GM04503 (cell line): ENCODE measurements at places on chromosomes 2 and 18.

DNA sequence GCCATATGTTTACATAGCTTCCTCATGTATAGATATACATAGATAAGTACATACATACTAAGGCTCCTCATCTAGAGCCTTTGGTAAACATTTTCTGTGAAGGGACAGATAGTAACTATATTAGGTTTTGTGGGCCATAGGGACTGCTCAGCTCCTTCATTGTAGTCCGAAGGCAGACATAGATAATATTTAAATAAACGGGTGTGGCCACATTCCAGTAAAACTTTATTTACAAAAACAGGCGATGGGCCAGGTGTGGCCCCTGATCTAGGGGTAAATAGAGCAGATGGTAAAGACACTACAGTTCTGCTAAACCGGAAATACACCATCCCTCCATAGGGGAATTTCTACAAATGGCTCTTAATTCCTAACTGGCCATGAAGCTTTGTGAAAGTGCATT is 7.3 kb downstream of the COQ10B start:
- no peak for DNase-seq

- DNase-seq = no peak
These were observed 115.5 kb upstream of the CYP26B1 start for GRCh38 chr2:72263043-72263775.

GRCh38 chr2:25410370-25410769 is 68.6 kb upstream of the DNMT3A start:
- DNase-seq = no peak

GRCh38 chr2:75627902-75628504 is 18.6 kb upstream of the MRPL19 start:
- no peak for DNase-seq

GRCh38 chr2:134591526-134591925 is 127.3 kb downstream of the TMEM163 start:
- DNase-seq = no peak

DNA sequence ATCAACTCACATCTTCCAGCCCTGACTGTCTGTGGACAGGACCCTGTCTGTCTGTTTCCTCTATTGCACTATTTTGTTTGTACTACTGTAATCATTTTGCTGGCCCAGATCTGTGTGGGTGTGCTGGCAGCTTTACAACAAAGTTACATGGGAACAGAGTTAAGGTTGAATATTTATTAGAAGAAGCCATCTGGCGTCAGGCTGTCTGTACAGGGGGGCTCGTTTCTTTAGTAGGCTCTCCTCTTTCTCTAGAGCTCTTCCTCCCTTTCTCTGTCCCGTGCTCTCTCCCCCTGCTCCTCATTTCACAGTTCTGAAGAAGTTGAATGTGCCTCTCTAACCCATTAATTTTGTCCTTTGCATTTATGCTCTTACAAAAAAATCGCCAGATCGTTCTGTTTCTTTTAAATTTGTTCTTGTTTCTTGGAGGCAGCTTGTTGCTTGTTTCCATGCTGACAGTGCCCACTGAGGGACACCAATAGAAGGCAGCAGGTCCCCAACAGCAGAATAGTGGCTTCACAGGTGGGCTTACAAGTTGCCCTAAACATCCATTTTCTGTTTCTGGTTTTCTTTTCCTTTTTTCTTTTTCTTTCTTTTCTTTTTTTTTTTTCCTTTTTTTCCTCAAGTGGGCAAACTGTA is 315.2 kb upstream of the ZEB2 start:
- DNase-seq = no peak

GRCh38 chr2:86235196-86235980 is 36.1 kb downstream of the MRPL35 start:
- DNase-seq = no peak

DNA sequence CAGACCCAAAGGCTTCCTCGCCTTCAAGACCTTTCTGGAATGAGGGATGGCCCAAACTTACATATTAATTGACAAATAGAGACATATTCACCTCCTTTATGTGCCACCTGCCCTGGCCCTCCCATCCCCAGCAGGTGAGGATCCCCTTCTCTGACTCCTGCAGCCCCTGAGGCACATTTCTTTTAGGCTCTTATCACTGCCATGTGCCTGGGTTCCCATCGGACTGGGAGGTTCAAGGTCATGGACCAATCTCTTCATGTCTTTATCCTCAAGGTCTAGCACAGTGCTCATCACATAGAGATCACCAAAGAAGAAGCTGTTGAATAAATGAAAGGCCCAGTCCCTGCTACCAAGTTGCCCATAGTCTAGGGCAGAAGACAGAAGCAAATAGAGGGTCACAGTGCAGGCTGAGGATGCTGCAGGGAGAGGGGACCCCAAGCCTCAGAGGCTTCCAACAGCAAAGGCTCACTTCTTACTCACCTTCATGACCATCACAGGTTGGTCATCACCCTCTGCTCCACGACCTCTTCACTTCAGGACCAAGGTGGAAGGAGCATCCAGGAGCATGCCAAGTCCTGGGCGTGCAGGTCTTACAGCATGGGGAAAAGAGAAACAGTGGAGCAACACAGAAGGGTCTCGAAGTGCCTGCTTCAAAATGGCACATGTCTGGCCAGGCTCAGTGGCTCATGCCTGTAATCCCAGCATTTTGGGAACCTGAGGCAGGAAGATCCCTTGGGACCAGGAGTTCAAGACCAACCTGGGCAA is 193.9 kb downstream of the SMAD2 start:
- DNase-seq = no peak

DNA sequence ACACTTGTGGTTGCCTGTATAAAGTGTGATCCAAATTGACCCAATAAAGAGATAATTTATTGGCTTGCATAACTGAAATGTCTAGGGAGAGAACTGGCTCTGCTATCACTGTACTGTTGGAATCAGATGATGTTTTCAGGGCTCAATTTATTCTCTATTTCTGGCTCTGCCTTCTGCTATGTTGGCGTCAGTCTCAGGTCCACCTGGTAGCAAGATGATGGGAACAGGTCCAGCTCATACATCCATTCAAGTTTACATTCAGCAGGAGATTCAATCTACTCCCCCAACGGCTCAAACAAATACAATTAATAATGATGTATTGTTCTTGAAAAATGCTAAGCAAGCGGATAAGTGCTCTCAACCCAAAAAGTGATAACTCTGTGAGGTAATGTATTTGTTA is 297.7 kb upstream of the SYT4 start:
- no peak for DNase-seq

GRCh38 chr18:74108460-74108859 is 39.2 kb downstream of the FBXO15 start:
- DNase-seq = no peak

GRCh38 chr2:21930226-21930625 is 806.5 kb downstream of the TDRD15 start:
- DNase-seq = no peak

- DNase-seq = no peak
These were observed 523 bp downstream of the KCTD1 start for GRCh38 chr18:26547646-26548414.

DNA sequence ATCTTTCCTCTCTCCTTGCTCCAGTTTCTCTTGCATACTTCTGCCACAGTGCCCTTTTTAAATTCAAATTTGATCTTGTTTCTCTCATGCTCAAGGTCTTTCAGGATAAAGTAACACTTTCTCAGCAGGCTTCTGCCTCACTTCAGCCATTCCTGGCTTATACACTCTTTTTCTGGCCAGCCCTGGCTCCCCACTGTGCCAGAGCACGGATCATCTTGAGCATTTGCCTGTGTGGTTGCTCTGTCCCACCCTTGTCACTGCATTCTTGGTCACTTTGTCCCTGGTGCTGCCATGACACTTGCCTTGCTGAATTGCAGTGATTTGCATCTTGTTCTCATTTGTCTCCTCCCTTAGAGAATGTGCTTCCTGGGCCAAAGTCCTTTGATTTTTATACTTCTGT is 634.3 kb downstream of the TMEM182 start:
- DNase-seq = no peak

DNA sequence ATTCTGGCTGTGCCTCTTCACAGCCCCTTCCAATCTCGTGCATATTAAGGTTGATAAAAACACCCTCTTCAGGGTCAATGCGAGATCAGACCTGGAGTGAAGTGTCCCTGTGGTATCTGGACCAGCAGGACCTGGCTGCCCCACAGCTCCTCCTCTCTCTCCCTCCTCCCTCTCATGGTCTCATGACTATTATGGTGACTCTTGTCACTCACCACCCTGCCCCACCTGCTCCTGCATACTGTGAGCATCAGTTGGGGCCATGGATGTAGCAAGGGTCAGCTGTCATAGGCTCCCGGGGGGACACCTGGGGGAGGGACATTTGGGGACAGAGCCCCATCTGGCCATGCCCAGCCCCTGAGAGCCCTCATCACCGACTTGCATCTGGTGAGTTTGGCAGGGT is 50.2 kb downstream of the ODC1 start:
- DNase-seq = no peak

DNA sequence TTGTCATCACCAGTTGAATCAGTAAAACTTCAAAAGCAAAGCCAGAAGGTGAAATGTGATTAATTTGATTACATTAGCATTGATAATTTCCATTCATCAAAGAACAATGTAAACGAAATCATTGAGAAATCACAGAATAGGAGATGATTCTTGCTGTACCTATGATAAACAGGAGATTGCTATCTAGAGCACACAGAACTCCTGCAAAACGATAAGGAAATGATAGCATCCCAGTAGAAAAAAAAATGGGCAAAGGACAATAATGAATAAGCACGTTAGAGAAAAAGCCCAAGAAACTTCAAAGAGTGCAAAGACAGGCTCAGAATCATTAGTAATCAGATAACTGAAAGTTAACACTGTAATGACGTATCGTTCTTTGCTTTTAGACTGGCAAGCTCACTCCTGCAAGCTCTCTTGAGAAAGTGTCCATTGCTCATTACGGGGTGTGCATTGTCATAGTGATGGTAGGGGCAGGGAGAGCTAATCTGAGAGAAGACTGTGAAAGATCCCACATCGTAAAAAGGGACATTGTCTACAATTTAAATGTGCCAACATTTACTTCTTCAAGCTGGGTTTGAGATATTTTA is 143.6 kb downstream of the SPP2 start:
- no peak for DNase-seq

DNA sequence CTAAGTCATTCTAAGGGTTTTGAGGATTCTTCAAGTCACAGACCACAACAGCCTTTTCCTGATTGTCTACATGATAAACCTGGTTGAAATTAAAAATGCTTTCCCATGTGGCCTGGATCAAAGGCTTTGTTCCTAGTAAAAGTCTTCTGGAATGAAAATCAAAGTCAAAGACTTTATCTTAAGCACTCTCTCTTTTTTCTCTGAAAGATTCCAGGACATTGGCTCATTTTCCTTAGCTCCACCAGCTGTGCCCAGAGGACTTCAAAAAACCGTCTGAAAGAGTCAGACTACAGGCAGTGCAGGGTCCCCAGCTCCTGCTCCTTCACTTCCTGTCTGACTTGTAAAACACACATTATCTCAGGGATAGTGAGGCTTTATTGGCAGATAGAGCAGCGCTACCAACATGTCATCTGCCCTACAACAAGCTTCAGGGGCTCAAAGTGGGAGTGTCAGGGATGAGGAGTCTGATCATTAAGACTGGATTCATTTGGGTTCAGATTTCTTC is 148.2 kb downstream of the ESCO1 start:
- no peak for DNase-seq

- no peak for DNase-seq
These were observed 225.4 kb upstream of the ID2 start for GRCh38 chr2:8456151-8457091.

DNA sequence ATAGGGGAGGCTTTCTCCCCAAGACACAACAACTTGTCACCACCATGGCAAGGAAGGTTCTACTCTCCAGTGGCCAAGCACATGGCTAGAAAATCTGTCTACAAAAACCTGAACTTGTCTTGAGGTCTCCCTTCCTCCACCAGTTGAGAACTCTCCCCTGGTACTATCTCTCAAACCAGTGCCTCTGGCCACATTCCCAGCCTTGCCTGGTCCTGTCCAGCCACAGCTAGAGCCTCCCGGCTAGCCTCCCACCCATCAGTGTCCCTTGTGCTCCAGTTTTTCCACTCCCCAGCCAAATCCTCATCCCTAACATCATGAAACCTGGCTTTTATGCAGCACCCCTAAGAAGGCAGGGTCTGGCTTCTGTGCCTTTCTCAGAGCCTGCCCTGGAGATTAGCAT is 21.2 kb upstream of the FZD5 start:
- DNase-seq = no peak

DNA sequence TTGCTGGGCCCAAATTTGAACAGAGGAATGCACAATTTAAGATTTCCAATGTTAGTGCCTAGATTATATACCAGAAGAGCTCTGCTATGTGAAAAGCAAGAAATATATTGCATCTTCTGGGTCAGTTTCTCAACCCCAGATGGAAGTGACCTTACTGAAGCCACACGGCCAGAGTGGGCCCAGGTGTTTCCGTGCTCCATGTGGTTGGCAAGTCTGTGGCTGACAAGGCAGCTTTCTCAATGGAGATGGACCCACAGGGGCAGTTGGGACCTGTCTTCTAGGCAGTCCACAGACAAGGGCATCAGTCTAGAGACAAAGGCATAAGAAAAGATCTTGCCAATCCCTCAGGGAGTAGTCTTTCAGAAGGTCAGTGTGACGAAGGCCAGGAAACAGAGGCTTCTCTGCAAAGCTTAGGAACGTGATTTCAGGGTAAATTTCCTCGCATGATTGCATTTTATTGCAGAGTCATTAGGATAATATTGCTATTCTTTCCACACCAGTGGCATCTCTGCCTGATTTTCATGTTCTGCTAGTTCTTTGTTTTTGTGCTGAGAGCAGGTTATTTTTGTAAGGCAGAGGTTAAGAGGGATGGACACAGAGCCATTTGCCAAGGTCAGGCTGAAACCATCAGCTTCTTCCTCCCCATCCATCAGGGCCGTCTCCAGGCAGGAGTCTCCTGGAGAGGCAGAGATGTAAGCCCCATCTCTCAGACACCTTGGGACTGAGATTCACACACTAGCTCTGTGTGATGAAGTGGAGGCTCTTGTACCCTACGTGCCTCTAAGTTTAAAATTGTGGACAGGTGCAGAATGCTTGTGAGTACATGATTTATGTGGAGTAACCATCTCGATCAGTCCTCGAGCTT is 202.1 kb downstream of the ANKRD30B start:
- no peak for DNase-seq

DNA sequence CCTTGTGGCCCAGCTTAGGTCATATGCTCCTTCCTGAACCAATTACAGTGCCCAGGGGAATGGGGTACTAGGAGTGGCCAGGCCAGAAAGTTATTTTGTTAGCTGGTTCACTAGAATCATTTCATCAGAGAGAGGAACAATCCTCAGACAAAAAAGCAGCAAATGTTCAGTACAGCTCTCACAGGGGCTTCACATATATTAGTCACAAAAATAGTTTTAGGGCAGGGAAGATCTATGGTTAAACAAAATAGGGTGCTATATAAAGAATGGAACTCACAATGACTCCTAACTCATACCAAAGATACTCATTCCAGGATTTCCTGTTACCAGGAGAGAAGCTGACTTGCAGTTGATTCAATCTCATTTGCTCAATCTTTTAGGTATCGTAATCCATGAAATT is 71.0 kb downstream of the CWC22 start:
- DNase-seq = no peak

GRCh38 chr2:37326285-37326684 is 1.7 kb upstream of the PRKD3 start:
- peak; percentile 70 for DNase-seq
